Stimulated activated CD8-positive, alpha-beta memory T cell treated with anti-CD3 and anti-CD28 coated beads, Interleukin-2, amount 100 ng/mL, for 48 hours (primary cell): ENCODE measurements at places on chromosomes 2 and 18.
A peak's percentile ranks its signal among the peaks of the same experiment; 100 is the strongest.

- DNase-seq = no peak
Measured at GRCh38 chr2:126887506-126887905, 11.2 kb upstream of the TEX51 start.

- no peak for DNase-seq
Measured at GRCh38 chr2:212387146-212387545, 151.5 kb downstream of the ERBB4 start.

- no peak for DNase-seq
Measured at GRCh38 chr2:234161932-234162331, 111.4 kb downstream of the SPP2 start.

DNA sequence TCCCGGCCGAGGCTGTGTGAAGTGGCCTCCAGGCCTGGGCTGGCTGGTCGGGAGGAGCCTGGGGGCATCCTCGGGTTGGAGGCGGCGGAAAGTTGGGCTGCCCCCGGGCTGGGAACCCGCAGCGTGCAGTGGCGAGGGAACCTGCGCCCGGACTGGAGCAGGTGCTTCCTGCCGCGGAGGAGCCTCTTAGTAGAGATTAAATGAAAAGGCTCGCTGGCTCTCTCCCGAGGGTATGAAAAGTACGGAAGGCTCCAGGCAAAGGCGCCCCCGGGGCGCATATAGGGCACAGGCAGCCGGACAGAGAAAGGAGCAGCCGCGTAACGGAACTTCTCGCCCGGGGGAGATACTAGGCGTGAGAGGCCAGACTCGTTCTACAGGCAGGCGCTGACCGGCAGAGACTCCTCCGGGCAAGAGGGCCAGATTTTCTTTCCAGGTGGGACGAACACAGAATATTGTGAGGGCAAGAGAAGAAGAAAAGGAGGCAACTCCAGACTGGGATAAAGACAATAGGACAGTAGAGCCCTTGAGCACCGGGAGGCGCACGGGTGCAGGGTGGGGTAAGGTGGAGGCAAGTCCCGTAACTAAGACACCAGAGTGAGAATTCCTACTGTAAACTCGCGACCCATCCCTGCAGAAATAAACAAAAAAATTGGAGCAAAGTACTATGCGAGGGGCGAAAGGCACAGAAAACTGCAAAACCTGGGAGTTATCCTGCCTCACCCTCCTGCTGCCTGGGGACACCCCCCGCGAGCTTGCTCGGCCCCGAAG is 816 bp downstream of the CDH2 start:
- no peak for DNase-seq

DNA sequence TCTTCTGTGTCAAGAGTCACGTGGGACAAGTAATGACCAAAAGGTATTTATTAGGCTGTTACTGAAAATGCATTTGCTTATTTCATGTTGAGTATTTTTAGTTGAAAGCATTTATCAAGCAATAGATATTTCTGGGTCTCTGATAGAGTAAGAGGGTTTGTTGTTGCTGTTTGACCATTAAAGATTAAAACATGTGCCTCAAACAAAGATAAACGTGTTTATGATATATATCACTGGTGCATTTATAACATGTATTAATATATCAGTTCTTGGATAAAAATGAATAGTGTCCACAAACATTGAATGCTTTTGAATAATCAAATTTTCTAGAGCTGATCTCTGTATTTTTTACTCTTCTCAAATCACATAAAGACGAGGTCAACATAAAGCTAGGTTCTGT is 467.7 kb downstream of the THSD7B start:
- DNase-seq = no peak

DNA sequence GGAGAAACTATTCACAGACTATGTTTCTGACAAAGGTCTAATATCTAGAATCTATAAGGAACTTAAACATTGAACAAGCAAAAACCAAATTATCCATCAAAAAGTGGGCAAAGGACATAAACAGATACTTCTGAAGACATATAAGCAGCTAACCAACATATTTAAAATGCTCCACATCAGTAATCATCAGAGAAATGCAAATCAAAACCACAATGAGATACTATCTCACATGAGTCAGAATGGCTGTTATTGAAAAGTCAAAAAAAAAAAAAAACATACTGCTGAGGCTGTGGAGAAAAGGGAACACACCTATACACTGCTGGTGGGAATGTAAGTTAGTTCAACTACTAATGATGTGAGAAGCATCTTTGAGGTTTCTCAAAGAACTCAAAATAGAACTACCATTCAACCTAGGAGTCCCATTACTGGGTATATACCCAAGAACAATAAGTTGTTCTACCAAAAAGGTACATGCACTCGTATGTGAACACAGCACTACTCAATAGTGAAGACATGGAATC is 220.4 kb upstream of the TFPI start:
- no peak for DNase-seq

DNA sequence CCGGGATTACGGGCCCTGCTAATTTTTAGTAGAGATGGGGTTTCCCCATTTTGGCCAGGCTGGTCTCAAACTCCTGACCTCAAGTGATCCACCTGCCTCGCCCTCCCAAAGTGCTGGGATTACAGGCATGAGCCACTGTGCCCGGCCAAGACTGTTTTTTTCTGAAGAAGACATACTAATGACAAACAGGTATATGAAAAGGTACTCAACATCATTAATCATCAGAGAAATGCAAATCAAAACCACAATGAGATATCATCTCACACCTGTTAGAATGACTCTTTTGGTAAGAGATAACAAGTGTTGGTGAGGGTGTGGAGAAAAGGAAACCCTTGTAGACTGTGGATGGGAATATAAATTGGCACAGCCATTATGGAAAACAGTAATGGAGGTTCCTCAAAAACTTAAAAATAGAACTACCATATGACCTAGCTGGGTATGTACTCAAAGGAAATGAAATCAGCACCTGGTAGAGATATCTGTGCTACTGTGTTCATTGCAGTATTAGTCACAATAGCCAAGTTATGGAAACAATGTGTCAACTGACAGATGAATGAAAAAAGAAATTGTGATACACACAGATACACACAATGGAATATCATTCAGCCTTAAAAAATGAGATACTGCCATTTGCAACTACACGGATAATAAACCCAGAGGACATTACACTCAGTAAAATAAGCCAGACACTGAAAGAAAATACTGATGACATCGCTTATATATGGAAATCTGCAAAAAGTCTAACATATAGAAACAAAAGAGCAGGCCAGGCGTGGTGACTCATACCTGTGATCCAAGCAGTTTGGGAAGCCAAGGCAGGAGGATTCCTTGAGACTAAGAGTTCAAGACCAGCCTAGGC is 20.8 kb downstream of the SOS1 start:
- no peak for DNase-seq

DNA sequence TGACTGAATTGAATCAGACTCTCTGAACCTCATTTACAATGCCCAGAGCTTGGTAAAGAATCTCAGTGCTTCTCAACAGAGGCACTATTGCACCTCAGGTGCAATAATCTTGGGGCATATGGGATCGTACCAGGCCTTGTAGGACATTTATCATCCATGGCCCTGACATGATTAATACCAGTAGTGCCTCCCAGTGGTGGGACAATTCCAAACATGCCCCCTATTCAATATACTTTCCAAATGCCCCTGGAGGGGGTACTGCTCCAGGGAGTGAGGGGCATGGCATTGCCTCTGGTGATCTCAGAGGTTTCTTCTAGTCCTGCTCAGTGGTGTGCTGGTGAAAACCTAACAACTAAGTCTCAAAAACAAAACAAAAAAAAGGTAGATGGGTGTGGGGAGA is 174.9 kb upstream of the SMAD2 start:
- DNase-seq = no peak

- DNase-seq = no peak
Measured at GRCh38 chr2:11891671-11892440, 145.4 kb downstream of the LPIN1 start.

GRCh38 chr2:42095923-42096408 is 48.1 kb downstream of the PKDCC start:
- peak; percentile 60 for DNase-seq

DNA sequence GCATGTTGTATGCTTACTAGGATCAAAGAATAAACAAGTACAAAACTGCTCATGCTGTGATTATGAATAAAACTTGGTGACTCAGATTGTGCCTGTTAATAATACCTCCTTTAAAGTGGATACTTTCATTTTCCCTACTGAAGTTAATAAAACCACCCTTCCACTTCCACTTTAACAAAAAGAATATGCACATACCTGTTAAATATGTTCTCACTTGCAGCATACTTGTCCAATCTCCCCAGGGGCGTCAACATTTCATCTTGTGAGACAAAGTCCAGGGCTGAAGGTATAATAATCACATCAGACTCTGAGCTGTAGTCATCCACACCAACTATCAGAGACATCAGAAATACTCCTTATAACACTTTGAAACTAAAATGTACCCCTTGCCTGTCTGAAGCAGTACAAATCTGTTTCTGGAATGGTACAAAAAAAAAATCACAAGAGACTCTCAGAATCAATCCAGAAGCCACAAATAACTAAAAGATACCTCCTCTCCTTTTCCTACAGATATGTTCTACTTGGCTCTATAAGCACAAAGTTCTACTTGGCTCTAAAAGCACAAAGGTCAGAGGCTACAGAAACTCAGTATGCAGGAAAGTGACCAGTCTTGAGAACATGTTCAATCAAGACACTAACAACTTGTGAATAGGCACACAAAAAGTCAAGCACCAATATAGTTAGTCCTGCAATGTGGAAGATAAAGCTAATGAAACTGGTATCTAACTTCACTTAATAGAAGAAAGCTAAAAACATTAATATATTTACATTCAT is 19.3 kb downstream of the PPP4R1 start:
- DNase-seq = no peak

DNA sequence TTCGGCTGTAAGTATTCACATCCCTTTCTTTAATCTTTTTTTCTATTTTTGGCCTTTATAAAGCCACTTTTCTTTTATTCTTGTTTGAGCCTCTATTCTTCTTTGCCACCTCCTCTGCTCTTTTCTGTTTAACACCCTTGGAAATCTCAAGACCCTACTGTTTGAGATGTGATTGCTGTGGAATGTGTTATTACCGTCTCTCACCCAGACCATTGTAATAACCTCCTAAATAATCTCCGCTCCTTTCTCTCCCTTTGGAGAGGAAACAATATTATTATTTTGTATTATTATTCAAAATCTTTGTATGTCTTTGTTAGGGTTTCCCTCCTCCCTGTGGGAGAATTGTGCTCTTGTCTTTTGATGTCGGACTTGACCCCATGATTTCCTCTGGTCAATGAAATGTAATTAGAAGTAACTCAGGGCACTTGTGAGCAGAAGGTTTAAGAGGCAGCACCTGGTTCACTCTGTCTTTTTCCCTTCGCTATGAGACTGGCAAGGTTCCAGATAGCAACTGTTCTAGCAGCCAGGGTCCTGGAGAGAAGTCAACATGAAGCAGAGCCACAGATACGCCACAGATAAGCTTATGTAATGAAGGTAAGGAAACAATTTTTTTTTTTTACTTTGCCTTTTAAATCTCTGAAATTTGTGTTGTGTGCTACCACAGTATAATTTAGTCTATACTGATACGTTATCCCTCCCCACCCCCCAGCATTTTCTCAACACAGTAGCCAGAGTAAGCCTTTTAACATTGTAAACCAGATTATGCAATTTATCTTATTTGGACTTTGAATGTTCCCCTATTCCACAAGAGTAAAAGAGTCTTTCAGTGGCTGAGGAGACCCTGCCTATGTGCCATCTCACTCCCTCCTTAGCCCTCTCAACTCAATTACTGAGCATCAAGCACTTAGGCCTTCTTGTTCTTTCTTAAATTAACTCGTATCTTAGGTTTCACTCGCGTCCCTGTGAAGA is 601.2 kb upstream of the ZNF804A start:
- no peak for DNase-seq

- no peak for DNase-seq
Measured at GRCh38 chr18:69674292-69674877, 273.3 kb downstream of the CD226 start.
